RPMI7951 (cell line): ENCODE measurements at places on chromosomes 16 and 17. TPM values are rescaled to one million over a fixed set of nuclear protein-coding genes. Genes with fewer than 3 reads are reported as not detected.

DNA sequence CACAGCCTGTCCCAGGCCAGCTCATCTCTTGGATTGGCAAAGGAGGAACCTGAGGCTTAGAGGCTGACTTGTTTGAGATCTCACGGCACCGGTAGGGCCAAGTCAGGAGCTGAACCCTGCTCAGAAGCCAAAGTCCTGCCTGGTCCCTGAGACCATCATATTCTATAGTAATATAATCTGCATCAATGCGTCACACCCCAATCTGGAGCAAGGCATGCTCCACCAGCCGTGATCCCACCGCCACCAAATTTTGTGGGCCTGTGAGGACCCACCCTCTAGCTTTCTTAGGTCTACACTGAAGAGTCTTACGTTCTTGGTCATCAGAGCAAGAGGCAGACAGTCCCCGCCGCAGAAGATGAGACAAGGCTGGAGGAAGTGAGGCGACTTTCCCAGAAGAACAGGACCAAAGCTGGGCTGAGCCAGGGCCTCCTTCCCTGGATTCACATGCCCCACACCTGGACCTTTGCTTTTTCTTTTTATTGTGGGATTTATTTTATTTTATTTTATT is 2.7 kb downstream of the SULT1A1 start:
- DNase-seq = no peak

- no peak for DNase-seq
These were observed 3.9 kb downstream of the HOXB1 start for GRCh38 chr17:48526608-48527546.

GRCh38 chr16:55189224-55189623 is 134.8 kb upstream of the IRX6 start:
- no peak for DNase-seq

DNA sequence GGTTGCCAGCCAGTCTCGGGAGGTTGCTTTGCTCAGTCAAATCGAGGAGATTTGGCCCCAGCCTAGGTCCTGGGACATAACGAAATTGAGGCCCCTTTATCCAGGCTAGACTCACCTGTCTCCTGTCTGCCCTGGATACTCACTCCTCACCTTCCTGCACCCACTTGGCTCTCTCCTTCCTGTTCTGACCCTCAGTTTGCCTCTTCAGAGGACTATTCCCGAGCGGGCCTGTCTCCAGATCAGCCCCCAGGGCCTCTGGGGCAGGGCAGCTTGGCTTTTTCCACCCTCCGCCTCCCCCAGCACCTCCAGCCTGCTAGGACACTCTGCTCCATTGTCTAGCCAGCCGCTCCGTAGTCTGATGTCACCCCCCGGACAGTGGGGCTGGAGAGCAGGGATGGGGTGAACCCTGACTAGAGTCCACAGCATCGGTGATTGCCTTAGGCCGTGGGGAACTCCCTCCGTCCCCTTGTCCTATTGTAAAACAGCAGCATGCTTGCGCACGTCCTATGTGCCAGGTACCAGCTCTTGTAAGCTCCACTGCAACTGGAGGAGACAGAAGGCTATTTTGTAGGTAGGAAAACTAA is 8.8 kb downstream of the WFIKKN2 start:
- no peak for DNase-seq

- no peak for DNase-seq
These were observed 8.0 kb downstream of the TLCD3A start for GRCh38 chr17:740240-741017.

DNA sequence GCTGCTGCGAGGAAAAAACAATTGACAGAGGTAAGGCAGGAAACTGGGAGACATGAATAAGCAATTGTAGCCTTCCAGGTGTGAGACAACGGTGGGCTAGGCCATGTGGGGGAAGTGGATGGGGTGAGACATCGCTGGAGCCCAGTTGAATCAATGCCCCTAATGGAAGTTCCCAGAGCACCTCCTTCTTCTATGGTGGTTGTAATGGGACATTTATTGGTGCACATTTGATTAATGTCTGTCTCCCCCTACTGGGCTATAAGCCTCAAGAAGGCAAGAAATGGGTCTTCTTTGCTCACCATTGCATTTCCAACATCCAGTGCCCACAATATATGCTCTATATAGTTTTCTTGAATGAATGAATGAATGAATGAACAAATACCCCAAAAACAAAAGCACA is 22.7 kb upstream of the CD300E start:
- DNase-seq = peak; percentile 51

DNA sequence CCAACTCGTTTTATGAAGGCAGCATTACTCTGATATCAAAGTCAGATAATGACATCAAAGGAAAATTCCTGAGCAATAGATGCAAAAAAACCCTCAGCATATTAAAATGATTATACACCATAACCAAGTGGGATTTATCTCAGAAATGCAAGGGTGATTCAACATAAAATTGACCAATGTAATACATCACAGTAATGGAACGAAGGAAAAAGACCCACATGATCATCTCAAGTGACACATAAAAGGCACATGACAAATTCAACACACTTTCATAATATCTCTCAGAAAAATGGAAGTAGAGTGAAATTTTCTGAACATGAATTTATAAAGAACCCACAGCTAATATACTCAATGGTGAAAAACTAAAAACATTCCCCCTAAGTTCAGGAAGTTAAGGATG is 118.8 kb downstream of the ITFG1 start:
- no peak for DNase-seq

GRCh38 chr16:11949527-11949926 is 7.7 kb upstream of the NPIPB2 start:
- peak; percentile 60 for DNase-seq

The ACAP1 gene
- 0.12 and 0.20 TPM in 2 replicates for total RNA-seq

DNA sequence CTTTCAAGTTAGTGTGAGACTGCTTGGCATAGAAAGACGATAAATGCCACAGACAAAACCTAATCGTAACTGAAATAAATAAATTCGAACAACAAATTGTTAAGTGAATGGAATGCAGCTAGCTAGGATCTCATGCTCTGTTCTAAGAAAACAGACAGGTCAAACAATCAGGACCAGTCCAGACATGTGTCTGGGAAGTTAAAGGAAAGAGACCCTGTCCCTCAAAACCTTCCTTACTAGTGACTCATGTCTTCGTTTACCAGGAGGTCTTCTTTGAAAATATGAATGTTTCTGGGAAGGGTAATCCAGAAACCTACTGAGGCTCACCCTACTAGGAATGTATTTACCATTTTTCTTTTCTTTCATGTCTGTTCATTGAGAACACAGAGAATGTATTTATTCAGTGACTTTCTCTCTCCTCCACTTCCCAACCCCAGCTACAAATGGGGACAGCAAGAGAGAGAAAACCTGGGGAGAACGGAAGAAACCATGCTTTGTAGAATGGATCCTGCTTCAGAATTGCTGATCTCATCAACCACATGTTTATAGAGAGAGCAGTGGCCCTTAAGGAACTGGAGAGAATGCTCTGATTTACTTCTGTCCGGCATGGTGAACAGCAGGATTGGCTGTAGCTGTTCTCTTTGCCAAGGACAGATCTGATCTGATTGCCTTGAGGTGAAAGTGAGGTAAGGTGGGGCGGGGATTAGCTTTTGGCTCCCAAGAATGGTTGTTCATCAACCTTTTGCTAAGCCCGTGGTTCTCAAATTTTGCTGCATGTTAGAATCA is 39.4 kb upstream of the DHX8 start:
- peak; percentile 46 for DNase-seq

The SLC6A2 gene
- total RNA-seq = 0.10 TPM in 1 of 2 replicates, not detected in the other

DNA sequence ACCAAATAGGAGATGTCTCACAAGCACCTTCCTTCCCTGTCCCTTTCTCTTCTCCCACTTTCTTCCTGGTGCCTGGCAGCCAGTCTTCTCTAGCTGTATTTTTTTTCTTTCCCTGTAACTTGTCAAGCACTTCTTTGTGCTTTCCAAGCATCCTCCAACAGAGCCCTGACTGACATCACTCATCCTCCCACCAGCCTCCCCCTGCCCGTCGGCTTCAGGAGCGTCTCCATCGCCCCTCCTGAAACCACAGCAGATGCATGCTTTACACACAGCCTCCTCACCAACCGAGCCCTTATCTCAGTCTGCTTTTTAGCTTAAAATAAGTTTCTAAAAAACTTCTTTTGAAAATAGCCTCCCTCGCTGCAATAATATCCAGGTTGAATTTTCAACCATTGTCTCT is 268.7 kb upstream of the CDH5 start:
- DNase-seq = no peak

DNA sequence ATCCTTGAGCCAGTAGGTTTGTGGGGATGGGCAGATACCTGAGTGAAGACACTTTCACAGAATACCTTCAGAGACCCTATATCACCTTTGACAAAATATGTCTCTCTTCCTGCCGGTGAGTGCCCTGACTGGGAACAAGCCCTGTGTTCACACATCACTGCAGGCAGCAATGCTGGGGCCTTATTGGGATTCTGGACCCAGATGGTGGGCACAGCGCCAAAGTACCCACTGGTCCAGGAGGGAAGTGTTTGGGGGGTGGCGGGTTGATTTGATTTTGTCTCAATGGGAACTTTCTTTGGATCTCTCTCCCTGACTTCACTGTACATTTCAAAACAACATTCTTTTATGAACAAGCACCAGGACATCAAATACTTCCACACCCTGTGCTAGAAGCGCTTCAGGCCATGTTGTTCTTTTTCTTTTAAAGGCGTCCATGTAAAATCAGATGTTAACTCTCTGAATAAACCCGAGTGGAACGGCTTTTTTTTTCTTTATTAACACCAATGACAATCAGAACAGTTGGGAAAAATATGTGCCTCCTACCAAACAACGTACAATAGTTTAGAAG is 62.4 kb upstream of the AKTIP start:
- DNase-seq = no peak

GRCh38 chr16:83200005-83200779 is 573.4 kb downstream of the CDH13 start:
- DNase-seq = peak; percentile 66

GRCh38 chr16:85334718-85335583 is 222.7 kb upstream of the CIBAR2 start:
- no peak for DNase-seq

DNA sequence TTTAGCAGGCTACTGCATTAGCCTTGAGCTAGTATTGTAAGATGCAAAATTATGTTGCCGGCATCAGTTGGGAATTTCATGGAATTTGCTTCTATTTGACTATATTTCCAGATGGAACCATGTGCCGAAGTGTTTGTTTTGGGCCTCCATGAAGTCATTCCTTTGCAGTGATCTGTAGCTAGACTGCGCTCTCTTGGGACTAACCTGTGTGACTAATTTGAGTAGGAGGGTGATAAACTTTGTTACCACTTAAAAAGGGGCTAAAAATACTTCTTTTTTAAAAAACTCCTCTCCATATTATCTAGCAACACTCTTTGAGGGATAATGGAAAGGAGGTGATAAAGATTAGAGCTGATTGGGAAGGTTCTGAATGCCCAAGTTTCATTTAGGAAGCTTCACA is 166.8 kb upstream of the TBX2 start:
- DNase-seq = no peak

- peak; percentile 57 for DNase-seq
These were observed 258.2 kb upstream of the HSBP1 start for GRCh38 chr16:83549316-83550182.

GRCh38 chr16:56259425-56259779 is 68.1 kb downstream of the GNAO1 start:
- DNase-seq = no peak

The TMEM132E gene
- total RNA-seq = not detected in 2 replicates
